ENCODE measurements at places on chromosomes 2 and 18. TPM values are rescaled to one million over a fixed set of nuclear protein-coding genes. Genes with fewer than 3 reads are reported as not detected.

Gene RUFY4
- not detected for total RNA-seq

Gene RBM43
- total RNA-seq = 8.4 TPM

Gene ECEL1
- total RNA-seq = not detected

Gene TTN
- under 0.01 TPM for total RNA-seq

Gene SLC39A6
- 133 TPM for total RNA-seq

Gene TAF1B
- 24.2 TPM for total RNA-seq

Gene IL1F10
- total RNA-seq = not detected

Gene SRBD1
- total RNA-seq = 33.4 TPM

Gene RBM44
- total RNA-seq = 0.49 TPM

Gene KCNK3
- total RNA-seq = 3.0 TPM

Gene ST8SIA5
- total RNA-seq = 0.24 TPM

Gene LYG2
- not detected for total RNA-seq

Gene AFG3L2
- total RNA-seq = 45.9 TPM

Gene DUSP2
- 2.2 TPM for total RNA-seq
